ENCODE measurements at places on chromosomes 16 and 17.
A peak's percentile ranks its signal among the peaks of the same experiment; 100 is the strongest.

GRCh38 chr16:17334096-17334495 lies 136.7 kb downstream of the XYLT1 start:
- DNase-seq, result no peak

GRCh38 chr16:31460582-31461002 lies 1.3 kb downstream of the ARMC5 start:
- DNase-seq, result no peak

GRCh38 chr17:78342449-78343186 lies 17.3 kb downstream of the SOCS3 start:
- no peak for DNase-seq

GRCh38 chr17:10107316-10108165 lies 90.9 kb downstream of the GAS7 start:
- no peak for DNase-seq

GRCh38 chr17:33977729-33978514 lies 277.2 kb upstream of the CCL2 start:
- no peak for DNase-seq

DNA sequence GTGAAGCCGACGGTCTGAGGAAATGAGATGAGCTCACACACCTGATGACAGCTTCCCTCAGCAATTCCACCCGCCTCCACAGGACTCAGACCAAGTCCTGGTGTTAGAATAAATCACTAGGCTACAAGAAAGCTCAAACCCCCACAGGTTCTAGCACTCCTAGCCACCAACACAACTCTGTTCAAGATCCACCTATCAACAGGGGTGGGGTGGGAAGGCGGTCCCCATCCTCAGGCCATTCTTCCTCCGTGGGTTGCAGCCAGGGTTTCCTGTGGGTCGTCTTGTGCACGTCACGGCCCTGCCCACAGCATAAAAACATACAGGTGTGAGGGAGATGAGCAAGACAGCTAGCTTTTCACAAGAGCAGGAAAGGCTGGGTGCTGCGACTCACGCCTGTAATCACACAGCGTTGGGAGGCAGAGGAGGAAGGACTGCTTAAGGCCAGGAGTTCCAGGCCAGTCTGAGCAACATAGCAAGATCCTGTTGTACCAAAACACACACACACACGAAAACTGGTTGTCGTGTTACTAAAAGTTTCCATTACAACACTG lies 81.1 kb downstream of the ANKRD11 start:
- peak; percentile 71 for DNase-seq

- DNase-seq, result no peak
Measured at GRCh38 chr16:66728804-66729203, 22.6 kb downstream of the DYNC1LI2 start.

DNA sequence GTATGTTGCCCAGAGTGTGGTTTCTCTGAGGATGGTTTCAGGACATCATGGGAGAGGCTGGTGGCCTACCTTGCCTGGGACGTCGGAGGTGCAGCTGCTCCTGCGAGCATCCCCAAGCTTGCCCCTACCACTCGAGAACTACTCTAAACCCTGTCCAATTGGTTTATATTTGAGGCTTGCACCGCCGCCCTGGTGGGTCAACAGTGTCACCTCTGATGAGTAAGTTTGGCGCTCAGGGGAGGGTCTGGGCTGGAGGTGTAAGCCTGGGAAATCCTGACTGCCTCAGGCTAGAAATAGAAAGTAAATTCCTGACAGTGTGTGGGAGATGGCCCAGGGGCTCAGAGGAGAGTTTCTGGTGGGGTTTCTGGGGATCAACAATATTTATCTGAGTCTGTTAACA lies 48.2 kb downstream of the CCDC42 start:
- no peak for DNase-seq

DNA sequence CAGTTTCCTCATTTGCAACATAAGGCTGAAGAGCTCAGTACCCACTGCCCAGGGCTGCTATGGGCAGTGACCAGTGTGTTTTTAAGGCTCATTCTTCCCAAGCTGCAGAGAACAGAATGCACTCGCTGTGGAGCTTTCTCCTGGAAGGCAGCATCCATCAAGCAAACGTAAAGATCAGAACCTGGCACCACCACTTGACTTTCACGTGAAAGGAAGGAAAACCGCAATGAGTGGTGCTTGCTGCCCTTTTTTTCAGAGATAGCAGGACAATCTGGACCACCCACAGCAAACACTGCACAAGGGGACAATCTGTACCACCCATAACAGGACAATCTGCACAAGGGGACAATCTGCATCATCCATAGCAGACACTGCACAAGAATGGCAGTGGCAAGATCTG lies 11.2 kb downstream of the CSNK1D start:
- no peak for DNase-seq

GRCh38 chr16:11972128-11972527 lies 4.4 kb upstream of the SNX29 start:
- DNase-seq, result no peak

DNA sequence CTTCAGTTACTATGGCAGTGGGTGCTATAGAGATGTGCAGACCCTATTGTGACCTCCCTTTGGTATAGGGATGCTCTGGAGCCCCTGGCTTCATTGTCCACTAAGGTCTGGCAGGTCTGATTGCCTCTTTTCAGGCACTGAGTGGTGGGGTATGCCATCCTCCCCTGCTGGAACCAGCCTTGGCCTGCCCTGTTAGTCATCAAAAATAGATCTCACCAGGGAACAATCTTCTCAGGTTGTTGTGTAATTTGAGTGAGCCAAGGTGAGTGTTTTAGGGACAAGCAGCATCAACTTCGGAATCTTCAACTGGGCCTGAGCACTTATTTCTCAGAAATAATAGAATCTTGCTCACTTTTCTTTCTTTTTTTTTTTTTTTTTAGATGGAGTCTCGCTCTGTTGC lies 19.6 kb downstream of the HMOX2 start:
- no peak for DNase-seq

DNA sequence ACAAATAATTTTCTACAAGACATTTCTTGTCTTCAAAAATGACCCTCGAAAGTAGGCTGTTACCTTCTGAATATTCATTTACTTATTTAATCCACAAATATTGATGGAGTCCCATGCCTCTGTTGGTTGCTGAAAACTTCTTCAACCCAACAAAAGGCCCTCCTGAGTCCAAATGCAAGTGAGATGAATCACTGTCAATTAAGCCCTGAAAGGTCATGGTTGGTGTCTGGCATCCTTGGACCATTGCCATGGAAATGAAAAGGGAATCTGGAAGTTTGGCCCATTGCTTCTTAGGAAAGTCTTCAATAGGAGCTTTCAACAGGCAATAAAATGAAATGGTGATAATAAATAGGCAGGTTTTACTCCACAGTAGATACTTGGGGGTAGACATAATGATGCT lies 364.7 kb upstream of the DYNLRB2 start:
- DNase-seq, result no peak

DNA sequence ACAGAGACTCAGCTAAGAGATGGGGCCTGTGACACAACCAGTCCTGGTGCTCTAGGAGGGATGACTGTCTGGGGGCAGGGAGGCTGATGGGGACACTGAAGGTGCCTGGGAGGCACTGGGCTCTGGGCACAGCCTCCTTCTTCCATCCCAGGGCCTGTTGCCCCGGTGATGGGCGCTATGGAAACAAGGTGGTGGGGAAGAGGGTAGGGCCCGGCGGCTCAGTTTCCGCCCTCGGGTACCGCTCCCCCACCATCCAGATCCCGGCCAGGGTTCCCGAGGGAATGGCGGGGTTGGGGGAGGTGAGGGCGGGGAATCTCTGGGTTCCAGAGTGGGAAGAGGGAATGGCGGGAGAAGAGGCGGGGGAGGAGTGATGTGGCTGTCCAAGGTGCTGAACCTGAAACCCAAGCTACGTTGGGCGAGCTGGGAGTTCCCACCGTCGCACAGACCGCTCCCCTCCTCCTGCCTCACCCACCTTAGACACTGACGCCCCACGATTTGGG lies 981 bp downstream of the KCNH4 start:
- peak; percentile 44 for DNase-seq

DNA sequence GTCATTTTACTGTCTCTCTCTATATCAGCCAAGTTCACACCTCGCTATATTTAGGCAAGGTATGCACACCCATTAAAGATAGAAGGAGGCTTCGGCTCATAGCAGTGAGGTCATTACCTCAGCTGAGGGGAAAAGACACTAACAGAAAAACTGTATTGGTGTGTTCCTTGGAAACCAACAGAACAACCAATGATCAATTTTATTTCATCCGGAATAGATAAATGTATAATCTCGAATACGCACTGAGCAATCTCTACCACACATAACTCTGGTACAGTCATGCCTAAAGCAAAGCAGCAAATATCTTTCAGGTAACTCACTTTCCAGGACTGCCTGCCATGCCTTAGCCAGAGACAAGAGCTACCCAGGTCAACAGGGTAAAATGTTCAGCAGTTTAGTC lies 109.9 kb upstream of the CORO6 start:
- no peak for DNase-seq

DNA sequence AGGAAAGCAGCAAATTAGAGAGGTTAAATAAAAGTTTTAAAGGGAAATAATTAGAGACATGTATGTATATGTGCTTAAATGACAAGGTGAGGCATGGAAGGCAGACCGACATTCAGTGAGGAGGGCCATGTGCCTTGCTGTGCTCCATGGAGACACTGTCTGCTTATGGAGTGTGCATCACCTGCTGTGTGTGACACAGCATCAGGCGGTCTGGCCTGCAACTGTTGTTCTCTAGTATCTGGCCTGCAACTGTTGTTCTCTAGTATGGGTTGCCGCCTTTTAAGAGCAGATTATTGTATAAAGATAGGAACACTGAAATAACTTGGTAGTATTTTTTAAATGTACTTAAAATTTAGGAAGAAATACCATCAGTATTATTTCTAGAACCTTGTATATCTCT lies 225.1 kb downstream of the LGALS9B start:
- no peak for DNase-seq

DNA sequence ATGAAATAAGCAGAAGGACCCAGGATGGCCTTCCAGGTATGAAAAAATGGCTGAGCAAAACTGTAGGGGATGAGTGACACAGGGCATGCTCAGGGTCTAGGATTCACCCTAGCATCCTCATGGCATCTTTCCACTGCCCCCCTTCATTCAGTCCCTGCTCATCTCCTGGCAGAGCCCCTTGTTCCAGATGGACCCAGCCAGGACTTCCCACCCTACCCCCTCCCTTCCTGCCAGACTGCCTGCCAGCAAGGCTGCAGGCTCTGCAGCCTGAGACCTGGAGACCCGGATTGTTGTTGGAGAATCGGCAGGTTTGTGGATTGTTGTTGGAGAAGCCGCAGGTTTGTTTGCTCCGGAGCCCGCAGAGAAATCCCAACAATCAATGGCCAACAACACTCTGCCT lies 6.6 kb downstream of the SEZ6 start:
- no peak for DNase-seq

GRCh38 chr17:41287050-41287449 lies 11.6 kb downstream of the KRTAP9-7 start:
- DNase-seq, result no peak

GRCh38 chr17:16623282-16623681 lies 30.4 kb downstream of the ZNF624 start:
- DNase-seq, result no peak

GRCh38 chr16:50310308-50311133 lies 44.2 kb downstream of the ADCY7 start:
- peak; percentile 34 for DNase-seq

DNA sequence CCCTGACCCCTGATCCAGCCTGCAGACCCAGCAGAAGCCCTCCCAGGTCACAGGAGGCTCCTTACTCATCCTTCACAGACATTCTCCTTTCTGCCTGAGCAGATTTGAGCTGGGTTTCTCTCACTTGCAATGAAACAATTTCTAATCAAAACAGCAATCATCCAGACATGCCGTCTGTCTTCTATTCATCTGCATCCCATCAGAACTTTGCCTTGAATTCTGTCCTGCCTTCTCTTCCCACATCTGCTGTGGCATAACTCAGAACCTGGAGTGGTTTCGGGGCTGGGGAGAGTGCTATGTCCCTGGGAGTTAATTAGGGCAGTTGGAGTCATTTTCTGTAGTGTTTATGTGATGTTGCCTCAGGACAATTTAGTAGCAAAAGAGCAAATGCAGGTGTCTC lies 278.6 kb downstream of the CBLN1 start:
- DNase-seq, result no peak

- no peak for DNase-seq
Measured at GRCh38 chr17:50289991-50290702, 15.9 kb downstream of the TMEM92 start.

DNA sequence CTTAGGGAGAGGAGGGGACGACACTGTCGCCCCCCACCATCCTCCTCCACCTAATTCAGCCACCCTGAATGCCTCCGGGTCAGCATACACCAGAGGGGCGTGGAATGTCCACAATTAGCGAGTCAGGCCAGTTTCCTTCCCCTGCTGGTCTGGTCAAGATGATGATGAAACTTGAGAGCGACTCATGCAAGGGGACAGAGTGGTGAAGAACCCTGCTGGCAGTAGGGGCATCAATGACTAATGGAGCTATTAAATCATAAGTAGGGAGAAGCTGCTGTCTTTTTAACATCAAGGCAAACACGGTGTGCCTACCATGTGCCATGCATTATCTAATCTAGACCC lies 7.2 kb downstream of the SPACA3 start:
- DNase-seq, result no peak

- peak; percentile 87 for DNase-seq
Measured at GRCh38 chr17:58338841-58339754, 10.5 kb upstream of the TSPOAP1 start.

GRCh38 chr16:85104821-85105391 lies 7.4 kb downstream of the CIBAR2 start:
- DNase-seq, result peak; percentile 65

DNA sequence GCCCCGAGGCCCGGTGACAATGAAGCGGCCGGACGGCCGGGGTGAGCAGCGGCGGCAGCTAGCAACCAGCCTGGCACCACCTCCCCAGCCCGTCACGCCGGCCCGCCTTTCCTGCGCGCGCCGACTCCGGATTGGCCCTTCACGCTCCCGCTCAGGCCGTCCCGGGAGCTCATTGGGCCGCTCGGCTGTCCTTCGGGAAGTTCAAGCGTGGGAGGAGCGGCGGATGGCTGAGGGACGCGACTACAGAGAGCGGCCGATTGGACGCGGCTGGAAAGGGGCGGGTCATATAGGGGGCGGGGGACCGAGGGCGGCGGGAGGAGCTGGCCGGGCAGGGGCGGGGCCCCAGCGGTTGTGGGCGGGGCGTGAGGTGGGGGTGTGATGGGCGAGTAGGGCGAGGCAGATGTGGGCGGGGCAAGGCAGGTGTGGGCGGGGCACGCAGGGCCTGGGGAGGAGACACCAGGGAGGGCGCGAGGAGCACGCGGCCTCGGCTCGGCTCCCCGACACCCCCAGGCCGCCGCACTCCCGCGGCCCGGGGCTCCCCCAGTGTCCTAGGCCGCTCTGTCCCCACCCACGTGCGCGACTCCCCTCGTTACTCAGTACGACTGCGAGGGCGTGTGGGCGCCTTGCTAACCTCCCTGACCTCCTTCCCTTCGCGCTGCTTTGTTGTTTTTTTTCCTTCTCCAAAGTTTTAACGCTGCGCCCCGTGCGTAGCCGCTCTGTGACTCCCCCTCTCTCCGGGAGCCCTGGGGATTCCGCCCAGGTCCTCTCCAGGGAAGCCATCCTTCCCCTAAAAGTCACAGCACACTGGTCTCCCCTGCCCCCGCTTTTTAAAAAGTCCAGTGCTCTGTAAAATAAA lies at the start of gene CEP131:
CEP131 (minus strand) TSS at position 60 of the 856 bp plus-strand sequence. CDS start 2,909 bp downstream, outside the sequence.
- DNase-seq, result peak; percentile 100

- no peak for DNase-seq
Measured at GRCh38 chr17:57143361-57143760, 58.3 kb downstream of the AKAP1 start.

GRCh38 chr16:12617401-12617819 lies 186.3 kb downstream of the CPPED1 start:
- peak; percentile 56 for DNase-seq
